ENCODE measurements at places on chromosomes 1 and 21. TPM values are rescaled to one million over a fixed set of nuclear protein-coding genes. Genes with fewer than 3 reads are reported as not detected.

- DNase-seq: no peak
These were observed 214.7 kb downstream of the SLC44A5 start for GRCh38 chr1:75396260-75396659.

- no peak for DNase-seq
These were observed 8.0 kb upstream of the ASH1L start for GRCh38 chr1:155570593-155570990.

DNA sequence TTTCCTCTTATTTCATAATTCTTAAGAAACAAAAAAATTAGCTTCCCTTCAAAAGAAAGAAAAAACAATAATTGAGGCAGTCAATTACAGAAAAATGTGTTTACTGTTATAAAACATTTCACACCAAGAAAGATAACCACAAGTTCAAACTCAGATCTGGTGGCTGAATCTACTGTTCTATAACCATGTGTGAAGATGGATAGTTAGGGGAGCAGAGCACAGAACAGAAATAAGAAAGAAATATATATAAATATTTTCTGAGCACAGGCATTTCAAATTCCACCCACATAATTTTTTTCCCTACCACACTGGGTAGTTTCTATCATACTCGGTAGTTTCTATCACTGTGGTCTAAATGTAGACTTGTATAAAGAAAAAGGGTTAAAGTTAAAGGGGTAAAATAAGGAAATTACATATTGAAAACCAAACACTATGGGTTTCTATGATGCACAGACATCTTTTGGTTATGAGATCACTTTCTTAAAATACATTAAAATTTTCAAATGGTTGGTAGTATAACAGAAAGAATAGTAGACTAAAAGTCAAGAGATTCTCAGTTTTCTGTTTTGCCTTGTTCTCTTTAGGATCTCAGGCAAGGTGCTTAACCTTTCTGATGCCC, 10.8 kb downstream of the LYST start:
- DNase-seq: no peak

GRCh38 chr1:13512472-13512871, 1.3 kb downstream of the LRRC38 start:
- DNase-seq: no peak

DNA sequence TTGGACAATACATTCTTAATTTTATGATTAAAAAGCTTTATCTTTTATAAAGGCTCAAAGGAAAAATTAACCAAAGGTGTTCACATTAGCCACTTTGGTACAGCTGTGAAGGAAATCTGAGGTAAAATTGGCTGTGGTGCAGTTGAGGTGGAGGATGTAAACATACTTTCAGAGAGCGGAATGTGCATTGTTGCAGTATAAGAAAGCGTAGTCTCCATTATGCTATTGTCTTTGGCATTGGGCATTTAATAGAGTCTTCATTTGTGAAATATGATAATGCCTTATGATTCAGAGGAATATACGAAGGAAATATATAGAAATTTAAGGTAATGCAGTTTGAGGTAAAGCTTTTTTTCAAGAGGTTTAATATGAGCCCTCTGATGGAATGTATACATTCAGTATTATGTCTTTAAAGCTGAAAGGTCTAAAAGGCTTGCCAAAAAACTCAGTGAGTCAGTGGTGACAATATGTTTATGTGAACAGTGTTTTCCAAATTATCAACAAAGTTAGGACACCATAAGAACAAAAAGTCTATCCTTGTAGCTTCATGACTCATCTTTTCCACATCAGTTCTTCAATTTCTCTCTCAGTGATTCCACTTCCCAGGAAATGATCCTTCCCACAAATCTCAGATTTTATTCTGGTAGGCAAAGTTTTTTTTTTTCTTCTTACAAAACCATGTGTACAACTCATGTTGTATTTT, 26.9 kb upstream of the DDR2 start:
- no peak for DNase-seq

- no peak for DNase-seq
These were observed 73.8 kb downstream of the APP start for GRCh38 chr21:26096494-26097371.

GRCh38 chr1:19010503-19010902, 54.0 kb upstream of the IFFO2 start:
- no peak for DNase-seq

GRCh38 chr1:162663086-162663485, 30.8 kb downstream of the DDR2 start:
- no peak for DNase-seq

DNA sequence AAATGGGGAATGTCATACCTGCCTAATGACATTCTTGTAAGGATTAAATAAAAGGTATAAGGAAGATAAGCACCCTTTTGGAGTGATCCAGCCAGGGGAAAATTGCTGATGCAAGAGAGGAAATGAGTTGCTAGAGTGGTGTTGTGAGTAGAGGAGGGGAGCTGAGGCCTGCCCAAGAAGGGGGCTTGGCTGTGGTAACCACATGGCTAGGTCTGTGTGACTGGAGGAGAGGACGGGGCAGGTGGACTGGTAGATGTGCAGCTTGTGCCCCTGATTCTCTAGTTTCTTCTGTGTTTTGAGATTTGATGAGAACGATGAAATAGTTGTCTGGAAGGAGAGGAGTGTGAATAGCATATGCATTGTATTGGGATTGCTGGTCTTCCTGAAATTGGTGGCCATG, 6.6 kb downstream of the TXLNA start:
- no peak for DNase-seq

DNA sequence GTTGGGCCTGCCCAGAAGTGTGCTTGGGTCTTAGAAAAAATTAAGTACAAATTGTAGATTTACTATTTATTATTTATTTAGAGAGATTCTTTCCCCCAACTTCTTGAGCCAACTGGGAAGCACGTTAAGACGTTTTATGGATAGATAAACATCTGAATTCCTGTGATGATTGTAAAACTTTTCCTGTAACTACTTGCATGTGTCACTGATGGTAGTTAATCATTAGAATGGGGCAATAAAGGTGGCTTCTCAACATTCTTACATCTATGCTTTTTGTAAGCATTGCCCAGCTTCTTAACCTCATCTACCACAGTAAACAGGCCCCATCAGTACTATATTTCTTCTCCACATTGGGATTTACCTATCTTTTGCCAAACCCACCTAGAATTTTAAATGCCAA, 559.8 kb downstream of the LMO4 start:
- no peak for DNase-seq

DNA sequence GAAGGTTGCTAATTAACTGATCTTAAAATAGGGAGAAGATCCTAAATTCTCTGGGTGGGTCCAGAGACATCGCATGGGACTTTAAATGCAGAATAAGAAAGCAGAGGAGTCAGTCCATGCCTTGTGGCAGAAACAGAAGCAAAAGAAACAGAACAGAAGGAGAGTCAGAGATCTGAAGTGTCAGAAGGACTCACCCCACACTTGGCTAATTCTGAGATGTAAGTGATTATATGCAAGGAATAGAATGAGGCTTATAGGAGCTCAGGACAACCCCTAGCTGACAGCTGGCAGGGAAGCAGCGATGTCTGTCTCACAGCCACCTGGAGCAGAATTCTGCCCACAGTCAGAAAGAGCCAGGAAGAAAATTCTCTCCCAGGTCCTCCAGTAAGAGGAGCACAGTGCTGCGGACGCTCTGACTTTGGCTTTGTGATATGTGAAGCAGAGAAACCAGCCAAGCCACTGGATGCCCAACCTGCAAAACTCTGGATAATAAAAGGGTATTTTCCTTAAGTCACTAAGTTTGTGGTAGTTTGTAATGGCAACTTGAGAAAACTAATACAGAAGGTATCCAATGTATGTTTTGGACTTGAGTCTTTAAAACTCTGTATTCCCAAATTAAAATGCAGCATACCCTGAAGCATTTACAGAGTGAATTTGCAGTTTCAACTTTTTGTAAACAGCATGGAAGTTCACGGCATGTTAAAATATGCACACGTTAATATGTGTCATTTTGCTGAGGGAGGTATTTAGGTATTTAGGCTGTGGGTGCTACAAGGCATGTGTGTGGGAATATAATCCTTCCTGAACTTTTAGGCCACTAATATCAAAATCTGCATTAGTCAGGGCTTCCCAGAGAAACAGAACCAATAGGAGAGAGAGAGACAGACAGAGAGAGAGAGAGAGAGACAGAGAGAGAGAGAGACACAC, 388.5 kb downstream of the PCP4 start:
- no peak for DNase-seq

DNA sequence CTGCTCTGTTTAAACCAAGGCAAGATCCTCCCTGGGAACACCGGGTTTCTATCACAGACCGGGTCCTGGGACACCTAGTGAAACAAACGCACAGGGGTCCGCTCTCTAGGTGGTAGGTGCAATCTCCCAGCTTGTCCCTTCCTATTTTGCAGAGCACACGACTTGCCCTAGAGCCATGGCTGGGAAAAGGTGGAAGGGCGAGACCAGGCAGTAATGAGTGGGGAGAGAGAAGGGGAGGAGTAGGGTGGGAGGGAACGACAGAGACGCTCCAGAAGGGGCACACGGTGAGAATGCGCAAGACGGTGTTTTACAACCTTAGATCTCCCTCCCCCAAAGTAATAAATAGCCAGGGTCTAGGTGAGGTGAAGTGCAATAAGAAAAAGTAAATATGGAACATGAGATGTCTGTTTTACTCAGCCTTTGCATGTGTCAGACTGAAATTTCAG, 9.3 kb upstream of the ARHGAP29 start:
- no peak for DNase-seq

DNA sequence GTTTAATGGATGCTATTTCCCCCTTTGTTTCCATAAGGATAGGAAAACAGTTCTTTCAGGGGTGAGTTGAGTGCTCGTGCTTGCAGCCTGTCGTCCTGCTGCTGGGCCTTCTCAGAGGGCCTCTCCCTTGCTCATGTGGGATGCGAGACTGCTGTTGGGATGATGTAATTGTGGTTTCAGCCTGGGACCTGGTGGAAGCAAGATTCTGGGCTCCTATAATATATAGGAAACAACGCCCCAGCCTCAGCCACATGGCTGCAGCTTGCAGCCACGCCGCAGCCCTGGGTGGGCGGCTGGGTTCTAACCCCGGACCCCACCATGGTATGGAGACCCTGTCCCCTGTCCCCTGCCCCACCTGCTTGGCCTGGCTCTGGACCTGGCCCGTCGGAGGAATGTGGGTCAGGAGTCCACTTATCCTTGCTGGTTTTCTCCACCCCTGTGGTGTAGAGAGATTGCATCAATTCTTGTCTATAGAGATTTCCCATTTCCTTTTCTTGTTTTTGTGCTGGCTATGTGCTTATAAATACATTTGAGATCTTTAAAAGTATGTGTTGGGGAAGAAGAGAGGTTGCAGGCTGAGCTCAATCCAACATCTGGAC, 357.8 kb downstream of the SIPA1L2 start:
- DNase-seq: no peak

- DNase-seq: no peak
These were observed 38.9 kb upstream of the UTS2 start for GRCh38 chr1:7891804-7892203.

DNA sequence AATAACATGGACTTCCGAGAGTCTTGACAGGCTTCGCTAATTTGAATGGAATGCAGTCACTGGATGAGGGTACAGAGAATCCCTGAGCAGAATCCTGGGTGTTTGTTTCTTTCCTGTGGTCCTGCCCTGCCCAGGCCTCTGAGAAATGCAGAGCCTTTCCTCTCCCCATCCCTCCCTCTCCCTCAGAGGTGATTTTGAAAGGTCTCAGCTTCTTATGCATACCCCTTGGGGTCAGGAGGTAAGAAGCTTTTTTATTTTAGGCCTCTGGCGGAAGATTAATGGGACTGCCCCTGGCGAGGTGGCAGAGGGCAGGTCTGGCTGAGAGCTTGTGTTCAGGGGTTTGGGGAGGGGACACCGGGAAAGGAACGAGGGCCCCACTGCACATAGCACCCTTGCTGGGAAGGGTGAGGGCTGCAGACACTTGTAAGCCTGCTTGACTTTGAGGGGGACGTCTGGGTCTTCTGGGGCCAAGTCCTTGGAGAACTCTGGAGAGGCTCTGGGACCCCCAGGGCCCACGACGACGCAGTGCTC, 116.5 kb upstream of the SLC45A1 start:
- DNase-seq: no peak

Gene FCRL6
- polyA plus RNA-seq: 0.41 TPM

Gene GJA9
- 0.22 TPM for polyA plus RNA-seq

Gene RGS2
- 42.1 TPM for polyA plus RNA-seq

Gene RIPPLY3
- 2.1 TPM for polyA plus RNA-seq
